T-cell (primary cell): ENCODE measurements at places on chromosomes 6 and 20.

DNA sequence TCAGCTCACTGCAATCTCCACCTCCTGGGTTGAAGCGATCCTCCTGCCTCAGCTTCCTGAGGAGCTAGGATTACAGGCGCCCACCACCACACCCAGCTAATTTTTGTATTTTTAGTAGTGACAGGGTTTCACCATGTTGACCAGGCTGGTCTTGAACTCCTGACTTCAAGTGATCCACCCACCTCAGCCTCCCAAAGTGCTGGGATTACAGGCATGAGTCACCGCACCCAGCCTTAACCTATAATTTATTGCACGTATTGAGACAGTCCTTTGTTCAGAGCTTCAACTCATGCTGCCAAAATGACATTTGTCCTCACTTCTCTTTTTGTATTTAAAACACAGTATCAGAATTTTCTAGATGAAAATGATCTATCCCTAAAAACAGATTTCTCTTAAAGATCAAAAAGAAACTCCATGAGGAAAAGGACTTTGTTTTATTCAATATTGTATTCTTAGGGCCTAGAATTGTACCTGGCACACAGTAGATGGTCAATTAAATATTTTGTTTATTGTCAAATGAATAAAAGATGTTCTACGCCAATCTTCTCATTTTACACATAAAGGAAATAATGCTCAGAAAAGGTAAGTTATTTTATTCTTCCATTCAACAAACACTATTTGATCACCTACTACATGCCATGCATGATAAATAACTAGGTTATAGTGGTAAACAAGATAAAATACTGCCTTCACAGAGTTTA is 10.8 kb downstream of the SERAC1 start:
- DNase-seq: no peak

DNA sequence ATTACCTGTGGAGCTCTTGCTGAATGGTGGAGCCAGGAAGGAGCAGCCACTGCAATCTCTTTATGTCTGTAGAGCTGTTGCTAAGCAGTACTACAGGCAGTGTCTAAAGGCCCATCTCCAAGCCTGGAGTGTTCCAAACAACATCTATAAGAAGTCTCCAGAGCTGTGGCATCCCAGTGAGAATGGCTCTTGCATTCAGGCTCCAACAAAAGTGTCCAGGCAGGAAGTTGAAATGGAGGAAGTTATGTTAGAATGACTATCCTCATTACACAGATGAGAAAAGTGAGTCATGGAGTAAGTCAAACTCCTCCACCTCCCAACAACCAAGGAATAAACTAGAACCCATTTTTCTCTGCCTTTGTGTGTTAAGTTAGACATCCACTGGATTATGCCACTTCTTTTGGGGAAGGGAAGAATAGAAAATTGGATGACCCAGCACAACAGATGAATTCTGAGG is 288.5 kb upstream of the STXBP5 start:
- DNase-seq: no peak

DNA sequence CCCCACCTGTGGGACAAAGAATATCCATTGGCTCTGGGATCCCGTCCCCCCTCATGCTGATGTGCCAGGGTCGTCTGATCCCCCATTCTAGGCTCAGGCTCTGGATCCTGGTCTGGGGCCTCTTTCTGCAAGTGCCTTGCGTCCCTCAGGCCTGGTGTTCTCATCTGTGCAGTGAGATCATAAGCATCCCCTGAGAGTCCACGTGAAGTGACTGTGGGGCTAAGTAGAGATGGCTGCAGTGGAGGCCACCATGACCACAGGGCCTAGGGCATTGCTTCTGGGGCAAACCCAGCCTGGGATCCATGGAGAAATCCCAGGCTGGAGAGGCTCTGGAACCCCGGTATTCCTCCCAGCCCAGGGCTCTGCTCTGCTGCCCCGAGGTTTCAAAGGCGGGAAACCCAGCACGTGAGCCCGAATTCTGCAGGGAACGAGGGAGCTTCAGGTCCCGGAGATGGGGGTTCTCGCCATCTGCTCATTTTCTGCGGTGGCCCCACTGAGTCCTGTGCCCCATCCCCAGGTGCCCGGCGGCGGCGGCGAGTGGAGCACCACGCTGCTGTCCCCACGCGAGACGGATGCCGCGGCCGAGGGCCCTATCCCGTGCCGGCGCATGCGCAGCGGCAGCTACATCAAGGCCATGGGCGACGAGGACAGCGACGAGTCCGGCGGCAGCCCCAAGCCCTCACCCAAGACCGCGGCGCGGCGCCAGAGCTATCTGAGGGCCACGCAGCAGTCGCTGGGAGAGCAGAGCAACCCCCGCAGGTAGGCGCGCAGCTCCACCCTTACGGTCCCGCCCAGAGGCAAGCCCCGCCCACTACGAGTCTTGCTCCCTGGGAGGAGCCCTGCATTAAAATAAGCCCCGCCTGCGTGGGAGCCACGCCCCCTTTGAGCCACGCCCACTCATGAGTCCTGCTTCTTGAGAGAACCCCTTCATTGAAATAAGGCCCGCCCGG is 105.5 kb upstream of the MYL9 start:
- DNase-seq: peak; percentile 80

GRCh38 chr20:45229264-45230056 is 8.3 kb downstream of the SEMG2 start:
- no peak for DNase-seq

- no peak for DNase-seq
These were observed 6.4 kb upstream of the EXOC2 start for GRCh38 chr6:699319-699718.

GRCh38 chr6:336159-337114 is 44.1 kb downstream of the DUSP22 start:
- no peak for DNase-seq

GRCh38 chr6:3015144-3015543 is 15.4 kb downstream of the NQO2 start:
- DNase-seq: no peak

DNA sequence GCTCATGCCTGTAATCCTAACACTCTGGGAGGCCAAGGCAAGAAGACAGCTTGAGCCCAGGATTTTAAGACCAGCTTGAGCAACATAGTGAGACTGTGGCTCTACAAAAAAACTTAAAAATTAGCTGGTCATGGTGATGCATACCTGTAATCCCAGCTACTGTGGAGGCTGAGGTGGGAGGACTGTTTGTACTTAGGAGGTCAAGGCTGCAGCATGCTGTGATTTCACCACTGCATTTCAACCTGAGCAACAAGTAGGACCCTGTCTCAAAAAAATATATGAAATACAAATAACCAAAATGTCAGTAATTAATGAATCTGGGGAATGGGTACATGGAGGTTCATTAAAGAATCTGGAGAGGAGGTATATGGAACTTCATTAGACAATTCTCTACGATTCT is 9.9 kb downstream of the FKBP5 start:
- DNase-seq: no peak

DNA sequence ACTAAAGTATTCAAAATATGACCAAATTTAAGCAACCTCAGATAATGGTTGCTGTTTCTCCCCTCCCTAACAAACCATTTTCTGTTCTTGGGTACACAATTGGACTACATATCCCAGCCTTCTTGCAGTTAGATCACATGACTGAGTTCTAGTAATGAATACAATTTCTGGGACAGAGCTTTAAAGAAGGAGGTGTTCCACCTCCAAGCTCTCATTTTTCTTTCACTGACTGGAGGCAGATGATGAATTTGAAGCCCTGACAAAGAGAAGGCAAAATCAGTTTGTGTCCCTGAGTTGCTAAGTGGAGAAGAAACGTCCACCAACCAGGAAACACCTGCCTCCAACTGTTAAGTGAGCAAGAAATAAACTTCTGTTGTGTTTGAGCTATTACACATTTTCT is 117.2 kb downstream of the LCA5 start:
- no peak for DNase-seq

GRCh38 chr20:52798124-52798523 is 174.0 kb upstream of the TSHZ2 start:
- DNase-seq: no peak

- no peak for DNase-seq
These were observed 69.5 kb upstream of the FABP7 start for GRCh38 chr6:122709922-122710512.

- no peak for DNase-seq
These were observed 10.3 kb upstream of the RSPH4A start for GRCh38 chr6:116605935-116606334.

- DNase-seq: no peak
These were observed 25.0 kb downstream of the LRRN4 start for GRCh38 chr20:6028818-6029217.

DNA sequence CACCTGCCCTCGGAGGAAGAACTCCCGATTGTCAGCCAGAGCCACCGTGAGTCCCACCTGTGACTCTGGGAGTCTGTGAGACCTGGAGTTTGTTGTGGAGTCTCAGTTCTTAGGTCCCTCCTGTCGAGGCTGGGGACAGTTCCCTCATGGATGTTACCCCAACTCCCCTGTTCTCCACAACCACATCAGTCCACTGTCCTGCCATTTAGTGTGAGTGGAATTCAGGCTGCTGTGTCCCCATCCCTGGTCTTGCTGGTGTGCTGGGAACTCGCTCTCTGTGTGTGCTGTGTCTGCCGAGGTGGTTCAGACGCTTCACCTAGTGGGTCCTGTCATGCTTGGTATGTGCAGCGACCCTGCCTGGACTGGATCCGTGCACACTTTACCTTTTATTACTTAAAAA is 163.2 kb downstream of the DTNBP1 start:
- no peak for DNase-seq

DNA sequence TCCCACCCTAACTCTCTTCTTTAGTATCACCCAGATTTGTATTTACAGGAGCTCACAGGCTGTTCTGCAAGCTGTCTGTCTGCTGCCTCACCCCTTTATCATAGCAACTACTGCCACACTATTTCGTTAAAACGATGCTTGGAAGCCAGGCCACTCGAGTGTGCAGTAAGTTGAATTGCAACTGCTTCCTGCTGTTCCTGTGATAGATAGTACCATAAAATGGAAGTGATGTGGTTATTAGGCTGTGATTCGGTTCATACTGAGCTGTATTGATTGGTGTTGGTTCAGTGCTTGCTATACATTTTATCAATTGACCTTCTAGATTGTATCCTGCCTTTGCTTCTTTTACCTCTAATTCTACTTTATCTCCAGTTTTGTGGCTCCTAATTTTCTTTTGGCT is 325.4 kb downstream of the RNF144B start:
- DNase-seq: no peak

DNA sequence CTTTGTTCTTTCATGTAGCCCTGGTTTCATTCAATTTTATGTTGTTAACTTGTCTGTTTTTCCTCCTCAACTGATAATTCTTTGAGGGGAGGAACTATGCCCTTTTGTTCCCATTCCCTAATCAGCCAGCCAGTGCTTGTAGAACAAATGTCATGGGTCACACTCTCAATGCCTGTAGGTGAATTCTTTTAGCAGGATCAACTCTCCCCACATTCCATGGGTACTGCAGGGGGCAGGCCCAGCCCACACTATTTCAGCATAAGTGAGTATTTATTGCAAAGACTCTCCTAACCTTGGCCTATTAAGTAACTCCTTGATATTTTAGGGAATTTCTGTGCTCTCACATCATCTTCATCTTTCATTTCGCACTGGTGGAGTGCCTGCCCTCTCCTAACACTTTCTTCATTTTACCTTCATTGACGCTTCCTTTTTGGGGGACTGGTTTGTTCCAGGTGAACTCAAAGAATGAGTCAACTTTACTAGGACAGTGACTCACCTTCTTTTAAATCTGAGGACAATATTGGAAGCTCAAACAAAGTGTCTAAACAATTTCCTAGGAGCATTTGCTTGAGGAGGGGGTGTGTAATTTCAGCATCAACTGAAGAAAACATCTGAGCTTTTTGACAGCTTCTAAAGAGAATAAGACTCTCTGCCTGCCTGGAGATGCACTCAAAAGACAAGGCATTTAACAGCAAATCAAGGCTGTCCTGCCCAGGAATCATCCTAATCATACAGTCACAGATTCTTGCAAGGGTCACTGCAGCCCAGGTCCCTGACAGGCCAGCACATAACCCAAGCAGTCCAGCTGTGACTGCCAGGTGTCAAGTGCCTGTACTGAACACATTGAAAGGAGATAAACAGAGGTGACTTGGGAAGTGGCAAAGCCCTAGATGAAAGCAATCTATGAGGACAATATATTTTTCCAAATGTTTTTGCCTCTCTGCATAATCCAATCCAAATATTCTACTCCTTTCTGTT is 263.9 kb upstream of the PRND start:
- no peak for DNase-seq

DNA sequence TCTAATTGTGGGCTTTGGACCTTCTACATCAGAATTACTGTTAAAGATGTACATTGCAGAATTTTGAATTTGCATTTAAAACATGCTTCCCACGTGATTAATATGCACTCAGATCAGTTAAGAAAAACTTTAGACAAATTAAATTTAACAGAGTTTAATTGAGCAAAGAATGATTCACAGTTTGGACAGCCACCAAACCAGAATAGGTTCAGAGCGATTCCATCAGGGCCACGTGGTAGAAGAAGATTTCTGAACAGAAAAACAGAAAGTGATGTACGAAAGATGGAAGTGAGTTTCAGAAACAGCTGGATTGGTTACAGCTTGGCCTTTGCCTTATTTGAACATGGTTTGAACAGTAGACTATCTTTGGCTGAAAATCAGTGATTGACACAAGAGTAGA is 704.2 kb upstream of the MAP3K7 start:
- no peak for DNase-seq

DNA sequence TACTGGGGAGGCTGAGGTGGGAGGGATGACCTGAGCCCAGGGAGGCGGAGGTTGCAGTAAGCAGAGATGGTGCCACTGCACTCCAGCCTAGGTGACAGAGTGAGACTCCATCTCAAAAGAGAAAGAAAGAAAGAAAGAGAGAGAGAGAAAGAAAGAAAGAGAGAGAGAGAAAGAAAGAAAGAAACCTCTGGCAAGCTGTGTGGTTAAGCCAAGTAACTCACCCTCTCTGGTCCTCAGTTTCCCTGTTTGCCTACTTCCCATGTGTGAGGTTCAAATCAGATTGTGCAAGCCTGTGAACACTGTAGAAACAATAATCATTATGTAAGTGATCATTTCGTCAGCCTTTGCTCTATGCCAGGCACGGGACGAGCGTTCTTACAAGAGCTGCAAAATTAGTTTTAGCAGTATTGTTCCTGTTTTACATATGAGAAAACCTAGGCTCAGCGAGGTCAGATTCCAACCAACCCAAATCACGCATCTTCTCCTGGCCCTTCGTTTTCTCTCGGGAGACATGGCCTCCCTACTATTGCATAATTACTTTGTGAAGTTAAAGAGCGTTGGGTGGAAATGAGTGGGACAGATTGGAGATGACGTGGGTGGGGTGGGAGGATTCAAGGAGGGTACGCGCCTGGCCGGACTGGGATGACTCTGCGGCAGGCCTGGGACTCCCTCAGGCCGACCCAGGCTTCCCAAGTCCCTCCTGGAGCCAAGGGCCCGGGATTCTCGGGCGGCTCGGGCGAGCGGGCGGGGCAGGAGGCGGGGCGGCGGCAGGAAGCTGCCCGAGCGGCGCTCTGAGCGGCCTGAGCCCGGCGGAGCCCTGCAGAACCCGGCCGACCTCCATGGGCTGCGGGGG is at the start of gene SNX21:
SNX21 (plus strand) TSS at position 770 of the 853 bp plus-strand sequence. CDS start 121 bp downstream, outside the sequence.
- no peak for DNase-seq

GRCh38 chr6:28618898-28619555 is 93.3 kb downstream of the GPX5 start:
- no peak for DNase-seq
